Stimulated activated CD8-positive, alpha-beta memory T cell treated with anti-CD3 and anti-CD28 coated beads, Interleukin-4, amount 100 ng/mL, for 1 hour (primary cell): ENCODE measurements at places on chromosomes 1 and 21.

DNA sequence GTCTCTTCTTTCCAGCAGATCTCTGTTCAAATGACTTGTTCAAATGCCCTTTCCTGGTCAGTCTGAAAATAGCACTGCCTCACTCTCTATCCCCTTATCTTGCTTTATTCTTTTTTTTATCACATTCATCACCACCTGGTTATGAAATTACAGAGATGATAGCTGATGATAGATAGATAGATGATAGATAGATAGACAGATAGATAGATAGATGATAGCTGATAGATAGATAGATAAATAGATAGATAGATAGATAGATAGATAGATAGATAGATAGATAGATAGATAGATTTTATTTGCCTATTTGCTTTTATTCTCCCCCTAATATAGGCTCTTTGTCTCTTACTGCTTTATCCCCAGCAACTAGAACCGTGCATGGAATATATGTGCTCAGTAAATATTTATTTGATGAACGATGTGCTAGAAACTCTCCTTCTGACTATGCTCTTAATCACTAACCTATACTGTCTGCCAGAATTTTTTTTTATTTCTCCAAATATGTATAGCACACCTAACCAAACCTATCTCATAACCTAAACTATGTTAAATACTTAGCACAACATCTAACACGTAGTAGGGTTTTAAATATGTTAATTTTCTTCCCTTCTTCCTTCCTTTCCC, 372.8 kb upstream of the DUSP10 start:
- no peak for DNase-seq

GRCh38 chr1:9905010-9905409, 5.1 kb downstream of the CTNNBIP1 start:
- DNase-seq: no peak

DNA sequence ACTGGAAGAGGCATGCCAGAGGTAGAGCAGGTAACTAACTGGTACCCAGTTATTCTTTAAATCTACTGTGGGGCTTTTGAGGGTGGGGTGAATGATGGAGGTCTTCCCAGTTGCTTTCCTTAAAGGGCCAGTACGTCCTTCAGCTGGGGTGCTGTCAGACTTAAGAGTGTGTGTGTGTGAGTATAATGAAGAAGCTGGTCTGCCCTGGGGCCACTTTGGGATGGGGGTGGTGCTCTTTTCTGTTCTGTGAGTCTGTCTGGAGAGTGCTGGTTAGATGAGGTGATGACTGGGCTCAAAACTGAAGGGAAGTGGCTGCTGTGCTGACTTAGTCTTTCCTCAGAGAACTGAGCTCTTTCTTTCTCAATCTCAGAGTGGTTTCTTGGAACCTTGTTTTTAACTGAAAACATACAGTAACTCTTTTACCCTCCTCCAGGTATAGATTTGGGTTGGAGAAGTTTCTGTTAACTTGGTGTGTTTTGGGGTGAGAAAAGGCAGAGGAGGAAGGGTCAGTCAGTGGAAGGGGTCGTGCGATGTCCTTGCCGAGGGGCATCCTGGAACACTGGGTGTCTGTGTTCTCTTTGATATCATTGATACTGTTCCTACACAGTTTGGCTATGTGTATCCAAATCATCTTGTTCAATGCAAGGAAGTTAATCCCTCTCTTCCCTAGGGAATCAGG, 746 bp downstream of the MACF1 start:
- DNase-seq: no peak

- no peak for DNase-seq
Observed at GRCh38 chr1:77900687-77901293, 12.4 kb downstream of the NEXN start.

GRCh38 chr1:32915766-32916706, 14.8 kb upstream of the TMEM54 start:
- no peak for DNase-seq

DNA sequence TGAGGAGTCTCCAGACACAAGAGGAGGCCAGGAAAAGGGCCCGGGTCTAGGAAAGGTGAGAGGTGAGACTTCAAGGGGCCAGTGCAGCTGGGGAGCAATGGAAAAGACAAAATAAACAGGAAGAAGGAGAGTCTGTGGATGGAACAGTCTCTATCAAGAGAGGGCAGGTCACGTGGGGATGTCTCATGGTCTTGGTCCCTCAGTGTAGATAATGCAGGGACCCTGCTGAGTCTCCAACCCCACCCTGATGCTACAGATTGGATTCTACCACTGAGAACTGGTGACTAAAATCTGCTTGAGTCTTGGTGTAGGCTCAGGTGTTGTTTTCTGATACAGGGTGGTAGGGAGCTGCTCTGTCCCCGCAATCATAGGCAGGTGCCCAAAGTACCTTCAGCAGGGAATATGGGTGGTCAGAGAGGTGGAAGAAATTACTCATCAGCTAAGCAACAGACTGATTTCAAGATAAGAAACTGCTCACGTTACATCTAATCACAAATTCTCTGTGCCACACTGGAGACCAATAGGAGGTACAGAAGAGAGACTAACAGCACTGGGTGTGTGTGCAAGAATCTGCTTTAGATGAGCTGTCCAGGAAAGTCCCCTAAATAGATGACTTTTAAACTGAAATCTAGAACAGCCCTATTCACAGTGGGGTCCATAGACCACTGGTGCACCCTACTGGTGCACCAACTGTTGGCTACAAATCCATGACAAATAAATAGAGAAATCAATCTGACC, 101.5 kb upstream of the TLR5 start:
- DNase-seq: no peak

GRCh38 chr1:117339866-117340700, 27.2 kb upstream of the MAN1A2 start:
- DNase-seq: no peak

DNA sequence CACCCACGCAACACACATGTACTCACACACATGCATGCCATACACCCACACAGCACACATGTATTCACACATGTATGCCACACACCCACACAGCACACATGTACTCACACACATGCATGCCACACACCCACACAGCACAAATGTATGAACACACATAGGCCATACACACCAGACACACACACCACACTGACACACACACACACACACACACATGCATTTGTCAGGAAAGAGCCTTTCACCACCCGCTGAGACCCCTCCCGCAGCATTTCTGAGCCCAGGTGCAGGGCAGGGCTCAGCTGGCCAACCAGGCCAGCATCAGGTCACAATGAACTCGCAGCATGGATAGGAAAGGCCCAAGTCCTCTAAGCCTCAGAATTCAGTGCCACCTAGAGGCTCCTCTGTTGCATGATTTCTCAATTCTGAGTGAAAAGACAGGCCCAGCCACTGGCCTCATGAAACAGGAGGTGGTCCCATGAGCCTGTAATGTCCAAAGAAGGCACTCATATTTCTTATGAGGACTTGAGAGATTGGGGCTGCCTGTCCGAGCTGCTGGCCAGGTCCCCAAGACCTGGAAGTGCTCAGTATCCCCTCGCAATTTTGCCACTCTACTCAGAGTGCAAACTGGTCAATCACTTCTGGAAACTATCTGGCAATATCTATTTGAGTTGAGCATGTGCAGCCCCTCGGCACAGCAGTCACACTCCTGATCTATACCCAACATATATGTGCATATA, 57.3 kb downstream of the PSMG1 start:
- DNase-seq: no peak

DNA sequence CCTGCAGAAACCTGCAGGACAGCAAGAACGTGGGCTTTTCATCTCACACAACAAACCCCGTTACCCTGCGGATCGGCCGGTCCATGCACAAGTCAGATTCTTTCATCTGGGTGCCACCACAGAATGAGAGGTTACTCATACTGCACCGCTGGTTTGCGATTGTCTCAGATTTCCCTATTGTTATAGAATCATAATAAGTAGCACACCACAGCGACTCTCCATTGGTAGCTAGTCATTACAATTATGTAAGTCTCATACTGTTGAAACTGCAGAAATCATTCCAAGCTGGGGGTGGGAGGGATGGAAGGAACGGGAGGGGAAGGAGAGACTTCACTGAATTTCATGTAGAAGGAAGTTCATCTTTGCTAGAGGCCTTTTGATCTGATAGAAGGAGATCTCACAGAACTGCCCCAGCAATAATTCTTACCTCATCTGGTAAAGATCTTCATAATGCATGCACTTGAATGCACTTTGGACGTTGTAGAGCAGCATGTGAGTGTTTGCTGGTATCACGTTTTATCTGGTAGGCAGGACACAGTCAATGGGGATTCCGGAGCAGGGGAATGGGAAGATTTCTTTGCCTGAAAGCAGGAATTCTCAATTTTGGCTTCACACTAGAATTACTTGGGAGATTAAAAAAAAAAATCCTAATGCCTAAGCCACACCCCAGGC, 221.1 kb downstream of the KIF26B start:
- DNase-seq: no peak

GRCh38 chr1:181504399-181504842, 21.1 kb downstream of the CACNA1E start:
- DNase-seq: no peak
